ENCODE measurements at places on chromosomes 1 and 21. TPM values are rescaled to one million over a fixed set of nuclear protein-coding genes. Genes with fewer than 3 reads are reported as not detected.

GRCh38 chr1:175466556-175466955 is 274.0 kb upstream of the KIAA0040 start:
- DNase-seq: no peak

UBL4B gene
- not detected for total RNA-seq

- DNase-seq: no peak
Measured at GRCh38 chr1:202164271-202165037, 4.1 kb upstream of the PTPN7 start.

GLIS1 gene
- under 0.01 TPM for total RNA-seq

AVPR1B gene
- total RNA-seq: not detected

DNA sequence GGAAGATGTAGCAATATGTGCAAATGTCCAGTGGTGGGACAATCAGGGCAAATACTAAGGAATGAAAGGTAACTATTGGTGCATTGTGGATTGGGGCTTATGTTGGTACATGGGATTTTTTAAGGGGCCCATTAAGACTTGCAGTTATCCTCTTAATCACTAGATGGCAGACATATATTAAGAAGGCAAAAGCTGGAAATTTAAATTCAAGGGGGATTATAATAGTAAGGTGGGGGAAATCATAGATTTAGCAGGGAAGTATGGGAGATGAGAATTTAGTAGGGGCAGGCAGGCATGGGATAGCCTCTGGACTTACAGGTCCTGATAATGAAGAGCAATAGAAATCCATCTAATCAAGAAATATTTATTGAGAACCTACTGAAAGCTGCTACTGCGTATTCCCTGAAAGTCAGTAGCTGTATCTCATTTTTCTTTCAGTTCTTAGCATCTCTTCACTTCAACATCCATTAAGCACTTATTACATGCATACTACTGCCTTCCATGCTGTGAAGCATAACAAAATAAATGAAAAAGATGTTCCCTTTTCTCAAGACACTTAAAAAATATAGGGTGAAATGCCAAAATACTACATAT is 251.8 kb downstream of the CRB1 start:
- peak; percentile 35 for DNase-seq

GRCh38 chr21:15748586-15748985 is 18.8 kb downstream of the USP25 start:
- no peak for DNase-seq

CAMK2N1 gene
- total RNA-seq: 6.9 TPM

CHRNB2 gene
- total RNA-seq: not detected

- DNase-seq: no peak
Measured at GRCh38 chr21:28177124-28177523, 815.6 kb downstream of the LTN1 start.

GRCh38 chr1:30693366-30693765 is 30.0 kb downstream of the MATN1 start:
- no peak for DNase-seq

DNA sequence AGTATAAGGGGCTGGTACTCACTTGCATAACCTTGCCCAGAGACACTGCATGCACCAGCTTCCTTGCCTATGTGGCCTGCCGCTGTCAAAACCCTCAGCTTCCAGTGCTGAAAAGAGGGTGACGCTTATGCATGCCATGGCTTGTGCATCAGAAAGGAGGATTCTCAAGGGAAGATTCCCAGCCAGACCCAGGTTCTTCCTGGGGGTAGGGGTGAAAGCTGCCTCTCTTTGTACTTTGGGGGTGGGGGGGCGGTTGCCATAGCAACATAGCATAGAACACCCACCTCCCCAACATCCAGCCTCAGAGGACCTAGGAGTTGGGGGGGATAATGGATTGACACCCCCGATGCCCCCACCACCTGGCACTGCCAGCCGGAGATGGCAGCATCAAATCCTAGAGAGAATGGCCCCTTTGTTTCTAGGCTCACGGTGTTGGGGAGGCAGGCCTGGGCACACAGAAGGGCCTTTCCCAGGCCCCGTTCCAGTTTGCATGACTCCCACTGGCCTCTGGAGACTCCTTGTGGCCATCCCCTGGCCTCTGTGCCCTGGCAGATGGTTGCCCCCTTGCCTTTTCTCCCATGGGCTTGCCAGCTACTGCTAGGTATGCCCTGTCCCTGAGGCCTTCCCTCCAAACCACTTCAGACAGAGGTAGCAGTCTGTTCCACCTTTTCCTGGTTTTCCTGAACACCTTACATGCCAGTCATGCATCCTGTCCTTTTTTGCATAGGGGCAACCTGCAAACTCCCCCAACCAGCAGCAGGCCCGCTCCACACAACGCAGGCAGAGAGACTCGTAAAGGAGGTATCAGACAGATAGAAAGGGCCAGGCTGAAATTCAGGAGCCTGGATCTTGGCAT is 44.6 kb downstream of the RHBG start:
- DNase-seq: no peak

HPCAL4 gene
- under 0.01 TPM for total RNA-seq

HAO2 gene
- 0.13 TPM for total RNA-seq

DNA sequence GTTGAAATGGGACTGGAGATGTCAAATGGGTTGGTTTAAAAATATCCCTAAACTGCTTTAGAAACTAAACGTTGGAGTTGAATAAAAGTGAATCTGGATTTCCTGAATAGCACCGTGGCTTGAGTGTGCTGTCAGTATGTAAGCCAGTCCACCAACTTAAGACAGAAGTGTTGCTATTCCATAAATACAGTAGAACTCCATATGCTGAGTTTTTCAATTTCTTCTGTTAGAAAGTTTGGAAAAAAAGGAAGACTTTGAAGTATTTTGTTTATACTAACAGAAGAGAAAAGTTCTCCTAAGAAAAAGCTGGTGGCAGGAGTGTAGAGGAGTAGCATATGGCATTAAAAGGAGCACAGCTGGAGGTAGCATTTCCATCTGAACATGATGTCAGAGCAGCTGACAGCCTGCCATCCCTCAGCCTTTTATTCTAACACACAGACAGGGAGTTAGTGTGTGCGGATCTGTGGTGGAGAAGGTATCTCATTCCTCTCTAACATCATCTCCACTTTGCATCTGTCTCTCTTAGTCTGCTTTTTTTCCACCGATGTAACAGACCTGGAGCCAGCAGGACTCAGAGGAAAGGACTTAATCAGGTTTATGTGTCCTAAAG is at the start of gene ZBTB18:
TSS of gene ZBTB18 (plus strand) at position 449 of the 610 bp plus-strand sequence. CDS start at position 598, 149 bp downstream.
- no peak for DNase-seq

DNA sequence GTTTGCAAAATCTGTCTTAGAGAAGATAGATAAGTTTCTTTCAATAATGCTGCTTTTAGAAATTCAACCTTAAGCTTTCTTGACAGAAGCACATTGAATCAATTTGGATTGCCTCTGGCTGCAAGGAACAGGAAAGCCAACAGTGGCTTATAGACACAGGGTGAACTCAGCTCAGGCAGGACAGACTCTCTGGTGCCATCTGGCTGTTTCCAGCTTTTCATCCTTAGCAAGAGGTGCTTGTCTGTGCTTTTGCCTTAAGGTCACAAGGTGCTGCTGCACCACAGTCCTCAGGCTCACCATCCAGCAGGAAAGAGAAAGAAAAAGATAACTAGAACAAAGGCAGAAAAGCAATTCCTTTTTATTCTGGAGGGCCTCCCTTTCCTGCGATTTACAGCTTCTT is 93.7 kb upstream of the ETS2 start:
- peak; percentile 69 for DNase-seq

DNA sequence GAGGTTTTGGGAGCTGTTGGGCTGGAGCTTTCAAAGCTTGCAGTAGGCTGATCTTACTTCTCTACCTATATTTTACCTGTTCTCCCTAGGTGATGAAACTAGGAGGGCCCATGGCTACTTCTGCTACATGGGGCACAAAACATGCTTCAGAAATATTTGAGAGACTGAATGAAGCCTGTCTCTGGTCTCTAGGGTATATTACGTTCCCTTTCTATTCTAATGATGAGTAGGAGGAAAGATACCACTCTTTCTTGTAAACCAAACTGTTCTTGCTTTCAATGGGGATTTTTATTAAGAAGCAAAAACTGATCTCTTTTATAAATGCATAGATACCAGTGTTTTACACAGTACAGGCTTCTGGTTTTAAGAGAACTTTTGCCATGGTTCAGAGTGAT is 103.1 kb downstream of the GALNT2 start:
- no peak for DNase-seq

SIM2 gene
- total RNA-seq: 0.26 TPM

GRCh38 chr21:34792504-34793089 is 123.8 kb downstream of the CLIC6 start:
- no peak for DNase-seq

DNA sequence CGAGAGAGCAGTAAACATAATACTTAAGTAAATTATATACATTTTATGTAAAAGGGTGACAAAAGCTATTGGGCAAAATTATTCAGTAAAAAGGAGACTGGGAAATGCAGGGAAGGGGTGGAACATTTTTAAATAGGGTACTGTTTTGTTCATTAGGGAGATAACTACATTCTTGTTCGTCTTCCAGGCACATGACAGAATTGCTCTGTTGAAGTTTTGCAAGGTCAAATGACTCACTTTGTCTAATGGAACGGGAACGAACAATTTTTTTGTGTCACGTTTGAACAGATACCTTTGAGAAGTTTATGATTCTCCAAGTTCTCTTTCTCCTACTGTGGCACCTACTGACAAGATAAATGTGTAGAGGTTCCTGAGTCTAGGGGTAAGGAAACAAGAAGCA is 382.3 kb upstream of the ZRANB2 start:
- no peak for DNase-seq

DNA sequence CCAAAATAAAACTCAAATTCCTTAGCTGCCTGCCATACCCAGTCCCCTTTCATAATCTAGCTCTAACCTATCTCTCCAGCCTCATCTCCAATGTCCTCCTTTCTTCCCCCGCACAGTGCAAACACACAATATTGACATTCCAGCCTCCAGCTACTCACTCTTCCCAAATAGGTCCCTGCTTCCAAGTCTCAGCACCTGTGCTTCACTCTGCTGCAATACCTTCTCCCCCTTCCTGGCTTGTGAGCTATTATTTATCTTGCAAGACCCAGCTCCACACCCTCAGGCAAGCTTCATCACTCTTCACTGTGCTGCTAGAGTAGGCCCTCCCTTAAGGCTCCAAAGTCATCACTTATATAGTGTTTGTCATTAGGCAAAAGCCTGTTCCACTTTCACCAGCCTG is 9.7 kb downstream of the PLPP3 start:
- DNase-seq: peak; percentile 79

DNA sequence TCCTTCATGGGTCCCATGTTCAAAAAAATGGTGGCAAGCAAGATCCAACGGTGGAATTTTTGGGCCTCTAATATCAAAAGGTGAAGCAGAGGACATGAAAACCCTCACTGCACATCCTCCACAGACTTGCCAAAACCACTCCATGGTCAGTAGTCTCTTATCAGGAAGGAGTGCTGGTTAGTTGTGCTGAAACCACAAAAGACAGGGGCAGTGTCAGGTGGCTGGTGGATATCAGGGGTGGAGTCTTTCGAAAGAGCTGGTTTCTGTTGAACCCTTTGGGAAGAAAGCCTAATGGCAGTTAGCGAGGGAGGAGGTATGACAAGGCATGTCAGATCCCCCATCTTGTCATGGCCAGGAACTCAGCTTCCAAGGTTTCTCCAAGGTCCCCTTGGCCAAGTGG is 395.9 kb upstream of the CAMK1G start:
- no peak for DNase-seq

MAGOH gene
- total RNA-seq: 53.1 TPM

- DNase-seq: peak; percentile 49
Measured at GRCh38 chr1:225754940-225755641, 22.5 kb upstream of the SRP9 start.

GRCh38 chr1:51776408-51776807 is 102.1 kb downstream of the NRDC start:
- no peak for DNase-seq

ZNF669 gene
- total RNA-seq: 10.5 TPM

GRCh38 chr1:7940745-7941436 is at the start of gene TNFRSF9:
Gene TNFRSF9, minus strand, starts transcription at chr1:7940839. Its CDS starts 845 bp downstream, at chr1:7939994.
- peak; percentile 78 for DNase-seq

EPHA10 gene
- total RNA-seq: 0.13 TPM
